SK-N-SH (cell line): ENCODE measurements at places on chromosomes 5 and 9.

- DNase-seq: no peak
Measured at GRCh38 chr9:119334745-119335144, 34.5 kb downstream of the BRINP1 start.

DNA sequence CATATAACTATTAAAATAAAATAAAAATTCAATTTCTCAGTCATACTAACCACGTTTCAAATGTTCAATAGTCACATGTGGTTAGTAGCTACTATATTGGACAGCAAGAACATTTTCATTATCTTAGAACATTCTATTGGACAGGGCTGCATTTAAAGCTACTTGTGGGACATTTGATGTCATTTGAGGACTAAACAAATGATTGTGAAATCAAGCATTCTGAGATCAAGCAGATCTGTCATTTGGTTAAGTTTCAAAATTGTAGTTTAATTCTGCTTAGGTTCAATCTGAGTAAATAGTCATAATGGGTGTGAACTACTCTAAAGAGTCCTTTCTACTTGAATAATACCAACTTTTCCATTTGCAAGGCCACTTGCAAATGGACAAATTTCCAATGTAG lies 226.9 kb upstream of the C9orf72 start:
- no peak for DNase-seq

DNA sequence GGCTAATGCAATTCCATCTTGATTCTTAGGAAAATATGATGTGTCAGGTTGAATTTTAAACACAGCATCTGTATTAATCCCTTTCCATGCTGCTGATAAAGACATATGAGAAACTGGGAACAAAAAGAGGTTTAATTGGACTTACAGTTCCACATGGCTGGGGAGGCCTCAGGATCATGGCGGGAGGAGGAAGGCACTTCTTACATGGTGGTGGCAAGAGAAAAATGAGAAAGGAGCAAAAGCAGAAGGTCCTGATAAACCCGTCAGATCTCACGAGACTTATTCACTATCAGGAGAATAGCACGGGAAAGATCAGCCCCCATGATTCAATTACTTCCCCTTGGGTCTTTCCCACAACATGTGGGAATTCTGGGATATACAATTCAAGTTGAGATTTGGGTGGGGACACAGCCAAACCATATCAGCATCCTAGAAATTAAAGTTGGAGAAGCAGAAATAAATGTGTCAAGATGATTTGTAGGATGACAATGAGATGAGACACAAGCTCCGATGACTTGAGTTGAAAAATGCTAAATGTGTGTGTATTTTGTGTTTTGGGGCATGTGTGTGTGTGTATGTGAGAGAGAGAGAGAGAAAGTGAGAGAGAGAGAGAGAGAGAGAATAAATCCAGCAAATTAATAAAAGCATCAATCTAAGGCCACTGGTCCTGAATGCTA lies 48.5 kb upstream of the ANKRD55 start:
- no peak for DNase-seq

DNA sequence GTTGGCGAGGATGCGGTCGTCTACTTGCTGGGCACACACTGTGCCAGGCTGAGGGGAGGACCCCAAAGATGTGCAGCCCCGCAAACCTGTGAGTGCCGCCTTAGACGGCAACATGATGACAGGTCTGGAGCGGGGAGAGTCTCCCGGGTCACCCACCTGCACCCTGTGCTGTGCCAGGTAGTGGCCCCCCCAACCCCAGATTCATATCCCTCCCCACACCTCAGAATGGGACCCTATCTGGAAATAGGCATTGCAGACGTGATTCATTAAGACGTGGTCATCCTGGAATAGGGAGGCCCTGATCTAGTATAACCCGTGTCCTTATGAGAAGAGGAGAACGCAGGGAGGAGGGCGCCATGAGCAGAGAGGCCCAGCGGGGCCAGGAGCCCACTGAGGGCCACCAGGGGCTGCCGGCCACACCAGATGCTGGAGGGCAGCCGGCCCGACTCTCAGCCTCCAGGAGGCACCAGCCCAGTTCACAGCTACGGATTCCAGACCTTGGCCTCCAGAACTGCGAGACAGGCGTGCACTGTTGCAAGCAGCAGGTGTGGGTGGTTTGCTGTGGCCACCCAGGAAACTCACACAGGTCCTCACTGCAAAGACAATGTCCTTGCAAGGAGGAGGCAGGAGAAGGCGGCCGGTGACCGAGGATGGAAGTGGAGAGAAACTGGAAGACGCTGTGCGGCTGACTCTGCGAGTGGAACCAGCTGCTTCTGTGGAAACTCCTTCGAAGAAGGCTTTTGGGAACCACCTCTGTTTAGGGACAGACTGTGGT lies 131.9 kb upstream of the LPCAT1 start:
- peak; percentile 17 for DNase-seq

GRCh38 chr5:80097451-80097850 lies 62.3 kb downstream of the THBS4 start:
- no peak for DNase-seq

DNA sequence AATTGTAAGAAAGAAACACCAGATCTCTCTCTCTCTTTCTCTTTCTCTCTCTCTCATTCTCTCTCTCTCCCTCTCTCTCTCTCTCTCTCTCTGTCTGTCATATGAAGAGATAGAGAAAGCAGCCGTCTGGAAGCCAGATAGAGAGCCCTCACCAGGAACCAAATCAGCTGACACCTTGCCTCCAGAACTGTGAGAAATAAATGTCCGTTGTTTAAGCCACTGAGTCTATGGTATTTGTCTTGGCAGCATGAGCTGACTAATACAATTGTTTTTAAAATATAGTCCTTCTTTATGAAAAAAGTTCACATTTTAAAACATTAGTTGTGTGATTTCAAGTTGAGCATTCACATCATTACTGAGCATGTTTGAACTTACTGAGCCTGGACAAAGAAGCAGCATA lies 275.6 kb downstream of the CETN3 start:
- no peak for DNase-seq

DNA sequence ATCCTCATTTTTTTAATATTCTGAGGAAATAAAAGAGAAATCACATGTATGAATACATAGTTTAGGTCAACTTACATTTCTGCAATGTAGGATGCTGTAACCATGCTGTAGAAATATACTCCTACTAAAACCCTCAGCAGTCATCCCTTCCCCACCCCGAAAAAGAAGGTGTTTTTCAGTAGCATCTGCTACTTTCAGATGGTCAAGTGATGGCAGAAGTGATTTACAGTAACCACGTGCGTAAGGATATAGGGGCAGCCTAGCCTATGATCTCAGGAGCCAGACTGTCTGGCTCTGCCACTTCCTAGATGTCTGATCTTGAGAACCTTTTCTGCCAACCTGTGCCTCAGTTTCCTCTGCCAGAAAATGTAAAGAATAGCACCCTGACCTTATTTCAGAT lies 26.0 kb upstream of the SYK start:
- DNase-seq: no peak

DNA sequence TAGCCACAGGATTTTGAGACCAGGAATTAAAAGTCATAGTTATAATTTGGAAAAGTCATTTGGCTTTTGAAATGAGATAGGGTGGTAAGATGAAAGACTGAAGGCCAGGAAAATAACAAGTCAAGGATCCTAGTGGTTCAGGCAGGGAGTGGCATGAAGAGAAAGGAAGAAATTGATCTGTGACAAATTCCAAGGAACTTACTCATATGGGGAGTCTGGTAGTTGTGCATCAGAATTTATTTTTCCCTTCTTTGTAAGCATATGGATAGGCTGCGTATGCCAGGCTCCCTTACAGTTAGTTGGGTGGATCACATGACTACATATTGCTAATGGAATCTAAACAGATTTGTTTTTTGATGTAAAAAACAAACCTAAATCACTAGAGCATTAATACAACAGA lies 21.0 kb downstream of the ISL1 start:
- no peak for DNase-seq

DNA sequence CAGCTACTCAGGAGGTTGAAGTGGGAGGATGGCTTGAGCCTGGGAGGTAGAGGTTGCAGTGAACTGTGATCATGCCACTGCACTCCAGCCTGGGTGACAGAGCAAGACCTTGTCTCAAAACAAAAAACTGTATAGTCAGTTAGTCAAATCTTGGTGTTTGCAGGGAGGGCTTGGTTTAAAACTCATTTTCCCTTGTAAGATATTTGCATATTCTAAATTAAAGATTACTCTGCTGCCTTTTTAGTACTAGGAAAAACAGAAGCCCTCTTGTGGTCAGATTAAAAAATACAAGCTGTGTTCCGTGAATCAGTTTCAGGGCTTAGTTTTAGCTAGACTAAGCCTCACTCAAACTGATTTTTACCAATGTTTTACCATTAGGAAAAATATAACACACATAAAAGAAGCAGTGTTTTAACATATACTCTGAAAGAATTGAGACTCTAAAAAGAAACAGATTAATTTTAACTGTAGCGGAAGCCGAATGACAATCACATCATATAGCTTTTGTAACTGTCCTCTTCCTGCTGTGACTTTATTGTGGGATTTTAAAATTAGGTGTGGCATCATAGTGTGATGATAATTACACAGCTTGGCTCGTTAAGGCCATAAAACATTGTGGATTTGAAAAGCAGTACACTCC lies 84.9 kb upstream of the BASP1 start:
- DNase-seq: peak; percentile 46

DNA sequence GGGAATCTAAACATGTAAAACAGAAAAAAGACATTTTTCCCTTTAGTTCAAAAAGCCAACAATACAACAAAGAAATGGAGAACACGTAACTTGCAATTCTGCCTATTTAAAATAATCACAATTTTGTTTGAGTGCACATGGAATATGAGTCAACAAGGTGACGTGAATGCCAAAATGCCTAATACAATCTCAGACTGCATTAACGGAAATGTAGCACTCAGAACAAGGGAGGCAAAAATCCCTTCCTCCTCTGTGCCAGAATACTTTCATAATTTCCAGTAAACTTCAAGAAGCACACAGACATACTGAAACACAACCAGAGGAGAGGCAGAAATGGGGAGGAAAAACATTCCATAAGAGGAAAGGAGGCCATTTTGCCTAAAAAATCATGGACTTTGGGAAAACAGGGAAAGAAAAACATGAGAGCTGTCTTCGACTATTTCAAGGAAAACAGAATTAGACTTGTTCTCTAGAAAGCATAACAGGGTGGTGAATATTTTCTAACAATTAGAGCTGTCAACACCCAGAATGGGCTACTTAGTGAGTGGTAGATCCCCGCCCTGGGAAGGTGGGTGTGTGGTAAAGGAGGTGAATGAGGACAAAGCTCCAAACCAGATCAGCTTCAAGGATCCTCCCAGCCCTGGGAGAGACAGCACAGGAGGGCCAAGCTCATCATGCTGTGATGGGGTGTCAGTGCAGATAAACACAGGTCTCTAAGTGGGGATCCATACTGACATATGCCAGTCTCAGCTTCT lies 48.2 kb downstream of the ABCA1 start:
- no peak for DNase-seq

- no peak for DNase-seq
Measured at GRCh38 chr9:22216730-22217172, 207.6 kb upstream of the CDKN2B start.

GRCh38 chr5:119651486-119651885 lies 22.1 kb downstream of the FAM170A start:
- no peak for DNase-seq

DNA sequence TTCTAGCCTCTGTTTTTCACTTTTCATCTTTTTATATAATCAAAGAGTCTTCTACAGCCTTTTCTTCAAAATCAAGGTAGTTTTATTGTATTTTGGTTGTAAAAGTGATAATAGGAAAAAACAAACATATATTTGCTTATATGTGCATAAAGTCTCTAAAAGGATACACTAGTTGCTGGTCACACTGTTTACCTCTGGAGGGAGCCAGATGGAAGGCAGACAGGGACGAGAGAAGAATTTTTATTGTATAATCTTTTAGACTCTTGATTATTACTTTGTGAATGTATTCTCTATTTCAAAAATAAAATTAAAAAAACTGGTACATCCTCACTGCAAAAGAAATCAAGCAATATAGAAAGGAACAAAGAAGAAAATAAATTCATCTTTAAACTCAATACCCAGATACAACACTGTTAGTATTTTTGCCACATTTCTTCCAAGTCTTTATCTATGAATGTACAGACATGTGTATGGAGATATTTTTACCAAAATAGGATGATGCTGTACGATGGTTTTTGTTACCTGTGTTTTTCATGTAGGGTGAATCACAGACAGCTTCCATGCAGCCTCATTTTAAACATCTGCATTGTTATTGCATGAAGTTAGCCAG lies 6.1 kb upstream of the RNF183 start:
- peak; percentile 69 for DNase-seq

GRCh38 chr9:137232101-137232500 lies 1.4 kb downstream of the SLC34A3 start:
- no peak for DNase-seq

- no peak for DNase-seq
Measured at GRCh38 chr9:34381323-34381722, 4.6 kb upstream of the MYORG start.

DNA sequence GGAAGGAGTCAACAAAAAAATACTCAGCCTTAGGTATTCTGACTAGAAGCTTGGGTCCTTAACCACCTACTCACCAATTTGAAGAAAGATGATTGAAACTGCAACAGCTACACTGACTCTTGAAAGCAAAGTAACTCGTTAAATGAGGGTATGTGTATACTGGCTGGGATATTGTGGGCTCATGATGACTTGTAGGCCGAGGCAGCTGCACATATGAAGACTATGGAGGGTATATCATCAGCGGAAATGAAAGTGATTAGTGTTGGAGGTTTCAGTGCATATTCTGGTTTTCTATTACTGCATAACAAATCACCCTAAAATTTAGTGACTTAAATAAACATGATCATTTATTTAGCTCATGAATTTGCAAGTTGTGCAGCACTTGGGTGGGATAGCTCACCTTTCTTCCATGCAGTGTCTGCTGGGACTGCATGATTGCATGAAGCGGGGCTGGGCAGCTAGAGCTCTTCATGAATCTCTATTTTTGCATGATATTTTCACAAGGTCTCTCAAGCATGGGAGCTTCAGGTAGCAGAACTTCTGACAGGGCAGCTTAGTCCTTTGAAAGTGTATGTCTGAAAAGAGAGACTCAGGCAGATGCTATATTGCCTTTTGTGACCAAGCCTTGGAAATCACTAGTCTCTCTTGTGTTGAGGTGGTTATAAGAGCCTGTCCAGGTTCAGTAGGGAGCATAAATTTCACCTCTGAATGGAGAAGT lies 96.1 kb upstream of the CDKN2B start:
- DNase-seq: no peak

- DNase-seq: no peak
Measured at GRCh38 chr5:54769746-54770145, 215.6 kb downstream of the ESM1 start.

DNA sequence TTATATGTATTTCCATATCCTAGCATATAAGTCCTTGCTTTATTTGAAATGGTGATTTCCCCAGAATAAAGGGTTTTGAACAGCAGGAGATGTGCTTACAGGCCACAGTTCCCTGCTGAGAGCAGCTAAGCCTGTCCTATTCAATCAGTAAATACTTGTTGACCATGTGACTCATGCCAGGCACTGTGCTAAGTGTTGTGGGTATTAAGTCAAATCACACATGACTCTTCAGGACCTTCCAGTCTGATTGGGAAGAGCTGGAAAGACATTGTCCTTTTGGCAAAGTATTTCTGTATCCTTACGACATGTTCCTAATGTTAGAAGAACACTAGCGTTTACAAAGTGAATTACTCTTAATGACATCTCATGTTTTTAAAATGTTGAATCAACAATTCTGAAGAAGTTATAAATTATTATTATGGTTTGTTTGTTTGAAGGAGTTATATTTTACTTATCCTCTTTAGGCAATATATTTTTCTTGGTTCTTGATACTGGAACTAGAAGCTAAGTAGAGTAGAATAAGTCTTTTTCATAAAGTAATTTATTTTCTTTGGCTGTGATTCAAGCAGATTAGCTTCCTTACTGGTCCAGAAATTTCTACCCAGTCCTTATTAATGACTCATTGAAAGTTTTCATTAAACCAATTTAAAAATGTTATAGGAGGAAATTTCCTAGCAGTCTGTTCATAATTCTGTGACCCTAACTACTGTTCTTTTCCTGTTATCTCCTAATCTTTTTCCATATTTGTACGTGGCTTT lies 82.1 kb downstream of the GAPVD1 start:
- no peak for DNase-seq
